Aorta (tissue), 5 donors: ENCODE measurements at places on chromosomes 13 and 19. TPM values are rescaled to one million over a fixed set of nuclear protein-coding genes. Genes with fewer than 3 reads are reported as not detected.
A peak's percentile ranks its signal among the peaks of the same experiment; 100 is the strongest.

GRCh38 chr19:56837492-56838023, 3.0 kb downstream of the PEG3 start:
- peak; percentile 88 for DNase-seq

GRCh38 chr13:106381091-106381490, 154.4 kb downstream of the EFNB2 start:
- DNase-seq = no peak

- DNase-seq = no peak
These were observed 2.8 kb downstream of the ERFL start for GRCh38 chr19:41925208-41926003.

Gene ADAMTSL5
- total RNA-seq = 18.2 TPM

Gene CEACAM3
- 0.99 TPM for total RNA-seq

GRCh38 chr19:7852851-7853769, 21.1 kb downstream of the PRR36 start:
- DNase-seq = no peak

GRCh38 chr13:37163641-37164265, 58.3 kb upstream of the CSNK1A1L start:
- no peak for DNase-seq

DNA sequence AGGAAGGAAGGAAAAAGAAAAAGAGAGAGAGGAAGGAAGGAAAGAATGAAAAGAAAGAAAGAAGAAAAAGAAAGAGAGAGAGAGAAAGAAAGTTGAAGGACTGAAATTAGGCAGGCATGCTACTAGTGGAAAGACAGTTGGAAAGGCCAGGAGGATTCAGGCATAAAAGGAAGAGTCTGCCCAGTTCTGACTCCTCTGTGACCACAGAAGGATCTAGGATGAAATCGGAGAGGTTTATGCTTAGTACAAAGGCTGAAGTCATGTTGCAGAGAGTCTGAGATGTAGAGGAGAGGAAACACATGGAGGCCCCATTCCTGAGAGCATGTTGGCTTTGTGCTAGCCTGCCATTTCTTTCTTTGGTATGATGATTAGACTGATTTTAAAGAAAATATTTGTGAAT, 246.5 kb upstream of the ARGLU1 start:
- no peak for DNase-seq

- DNase-seq = no peak
These were observed 6.1 kb downstream of the AP2A1 start for GRCh38 chr19:49772850-49773432.

Gene COL5A3
- total RNA-seq = 13.3 TPM

- no peak for DNase-seq
These were observed 242.7 kb downstream of the DCLK1 start for GRCh38 chr13:35888457-35888883.

GRCh38 chr19:18390065-18390907, 4.3 kb downstream of the GDF15 start:
- no peak for DNase-seq

DNA sequence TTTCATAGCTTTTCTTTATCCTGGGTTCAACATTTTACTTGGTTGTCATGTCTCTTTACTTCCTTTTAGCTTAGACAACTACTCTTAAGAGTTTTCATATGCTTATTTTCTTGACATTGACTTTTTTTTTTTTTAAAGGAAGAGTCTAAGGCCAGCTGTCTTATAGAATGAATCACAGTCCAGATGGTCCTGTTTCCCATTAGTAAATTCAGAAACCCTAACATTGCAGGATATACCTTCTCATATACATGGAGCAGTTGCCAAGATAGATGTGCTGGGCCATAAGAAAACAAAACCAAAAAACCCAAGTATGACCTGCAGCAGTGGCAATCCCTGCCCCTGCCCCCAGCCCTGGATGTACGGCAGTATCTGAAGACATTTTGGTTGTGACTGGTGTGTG, 72.8 kb downstream of the COG3 start:
- no peak for DNase-seq

- DNase-seq = no peak
These were observed 212.8 kb downstream of the SLITRK6 start for GRCh38 chr13:85586422-85586831.

DNA sequence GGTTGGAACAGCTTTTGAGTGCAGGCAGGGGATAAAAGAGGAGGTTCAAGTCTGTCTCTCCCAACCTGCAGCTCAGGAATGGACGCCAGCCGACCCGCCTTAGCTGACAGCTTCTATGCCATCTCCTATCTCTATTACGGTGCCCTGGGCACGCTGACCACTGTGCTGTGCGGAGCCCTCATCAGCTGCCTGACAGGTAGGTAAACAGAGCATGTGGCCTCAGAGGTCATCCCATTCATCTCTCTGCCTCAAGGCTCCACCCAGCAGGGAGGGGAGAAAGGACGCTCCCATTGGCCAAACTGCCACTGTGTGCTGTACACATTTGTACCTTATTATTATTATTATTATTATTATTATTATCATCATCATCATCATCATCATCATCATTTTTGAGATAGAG, 16.5 kb downstream of the SLC5A5 start:
- DNase-seq = no peak

GRCh38 chr13:30479154-30479882, 13.6 kb upstream of the HMGB1 start:
- no peak for DNase-seq

GRCh38 chr19:29577649-29577963, 28.5 kb upstream of the POP4 start:
- DNase-seq = no peak

DNA sequence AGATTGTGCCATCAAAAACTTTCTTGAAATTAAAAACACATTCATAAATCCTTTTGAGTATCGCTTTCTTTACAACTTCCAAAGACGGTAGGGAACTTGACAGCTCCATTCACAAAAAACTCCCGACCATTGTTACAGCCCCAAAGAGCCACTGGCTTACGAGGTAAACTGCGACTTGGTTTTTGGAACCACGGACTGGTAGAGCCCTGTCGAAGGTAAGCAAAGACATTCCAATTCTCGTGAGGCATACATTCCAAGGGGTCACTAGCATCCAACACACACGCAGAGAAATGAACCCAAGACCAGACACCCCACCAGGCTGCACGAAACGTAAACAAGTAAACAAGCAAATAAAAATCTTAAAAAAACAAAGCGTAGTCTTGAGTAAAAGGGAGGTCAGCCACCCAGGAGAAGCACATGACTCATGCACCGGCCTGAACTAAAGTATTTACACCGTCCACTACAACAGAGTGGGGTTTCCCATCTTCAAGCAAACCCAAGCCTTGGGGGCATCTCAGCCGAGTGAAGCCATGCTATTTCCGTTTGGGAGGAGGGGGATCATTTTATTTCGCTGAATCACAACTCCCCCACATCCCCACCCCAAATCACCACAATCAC, 1.4 kb downstream of the BRD4 start:
- no peak for DNase-seq

DNA sequence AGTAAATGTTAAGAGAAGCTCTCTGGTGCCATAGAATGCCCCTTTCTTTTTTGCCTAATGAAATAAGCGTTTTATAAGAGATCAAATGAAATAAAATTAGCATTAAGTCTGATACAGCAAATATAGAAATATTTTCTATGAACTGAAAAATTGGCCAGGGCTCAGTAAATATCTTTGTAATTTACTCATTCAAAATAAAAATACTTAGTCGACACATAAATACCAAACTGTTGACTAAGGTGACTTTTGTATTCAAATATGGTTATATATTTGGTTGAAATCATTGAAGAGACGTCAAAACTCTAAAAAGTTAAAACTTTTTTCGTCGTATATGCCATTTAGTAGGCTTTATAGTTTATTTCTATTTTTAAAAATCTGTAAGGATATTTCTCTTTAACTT, 25.6 kb downstream of the IPO5 start:
- no peak for DNase-seq

- no peak for DNase-seq
These were observed 3.8 kb upstream of the ZNF414 start for GRCh38 chr19:8517551-8518442.

- no peak for DNase-seq
These were observed 1532.3 kb downstream of the PCDH9 start for GRCh38 chr13:65697843-65698242.

- DNase-seq = no peak
These were observed 9.7 kb upstream of the LENG8 start for GRCh38 chr19:54439174-54439851.

GRCh38 chr19:10486551-10486950, 16.6 kb downstream of the KEAP1 start:
- DNase-seq = no peak

- peak; percentile 28 for DNase-seq
These were observed 46.6 kb upstream of the NFIC start for GRCh38 chr19:3319643-3320353.

GRCh38 chr19:6415591-6416190, 8.9 kb downstream of the KHSRP start:
- no peak for DNase-seq

DNA sequence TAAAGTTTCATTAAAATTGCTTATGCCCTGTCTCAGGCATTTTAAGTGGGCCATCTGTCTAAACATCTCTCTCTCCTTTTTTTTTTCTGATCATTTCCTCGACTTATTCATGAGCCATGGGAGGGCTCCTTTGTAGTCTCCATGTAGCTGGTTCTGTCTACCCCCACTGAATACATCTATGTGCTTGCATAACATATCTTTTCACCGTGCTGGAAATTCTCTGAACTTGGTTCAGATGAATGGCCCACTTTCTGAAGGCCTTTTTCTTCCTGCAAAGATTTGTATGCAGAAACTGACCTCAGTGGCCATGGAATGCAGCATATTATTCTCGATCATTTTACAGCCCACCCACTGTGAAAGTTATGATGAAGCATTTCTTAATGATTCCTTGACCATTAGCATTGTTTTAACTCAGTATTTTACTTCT, 225.3 kb downstream of the GGACT start:
- no peak for DNase-seq

GRCh38 chr13:78868991-78869390, 210.0 kb upstream of the OBI1 start:
- DNase-seq = no peak

- DNase-seq = peak; percentile 89
These were observed 48.9 kb upstream of the EPHX3 start for GRCh38 chr19:15280915-15281683.

- DNase-seq = no peak
These were observed 431.2 kb downstream of the IRS2 start for GRCh38 chr13:109355166-109355565.

DNA sequence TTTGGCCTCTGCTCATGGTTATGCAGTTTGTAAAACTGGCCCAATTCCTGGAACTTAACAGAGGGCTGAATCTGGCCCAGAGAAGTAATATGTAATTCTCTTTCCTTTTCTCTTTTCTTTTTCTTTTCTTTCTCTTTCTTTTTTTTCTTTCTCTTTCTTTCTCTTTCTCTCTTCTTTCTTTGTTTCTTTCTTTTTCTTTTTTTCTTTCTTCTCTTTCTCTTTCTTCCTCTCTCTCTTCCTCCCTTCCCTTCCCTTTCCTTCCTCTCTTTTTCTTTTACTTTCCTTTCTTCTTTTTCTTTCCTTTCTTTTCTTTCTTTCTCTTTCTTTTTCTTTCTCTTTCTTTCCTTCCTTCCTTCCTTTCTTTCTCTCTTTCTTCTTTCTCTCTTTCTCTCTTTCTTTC, 88.8 kb upstream of the SLITRK5 start:
- DNase-seq = no peak

Gene USHBP1
- total RNA-seq = 4.6 TPM

GRCh38 chr13:46031581-46032263, 20.8 kb downstream of the ZC3H13 start:
- no peak for DNase-seq

- DNase-seq = no peak
These were observed 317.7 kb upstream of the OBI1 start for GRCh38 chr13:78976696-78977095.

DNA sequence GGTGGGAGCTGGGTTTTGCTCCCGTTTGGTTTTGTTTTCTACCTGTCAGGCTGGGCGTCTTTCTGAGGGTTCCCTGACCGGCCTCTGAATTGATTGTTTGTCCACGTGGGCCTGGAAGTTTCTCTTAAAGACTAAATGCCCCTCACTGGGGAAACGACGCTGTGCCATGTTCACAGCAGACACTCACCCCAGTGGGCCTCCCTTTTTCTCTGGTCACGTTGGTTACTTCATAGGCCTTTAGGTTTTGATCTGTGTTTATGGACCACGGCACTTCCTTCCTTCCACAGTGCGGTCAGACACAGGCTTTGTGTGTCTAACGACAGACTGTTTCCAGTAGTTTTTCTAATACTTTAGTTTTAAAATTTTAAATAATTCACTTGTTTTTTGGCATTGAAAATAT, 20.1 kb upstream of the NDUFS7 start:
- no peak for DNase-seq

Gene SEMA6B
- 25.6 TPM for total RNA-seq

Gene SPINT2
- 146 TPM for total RNA-seq

DNA sequence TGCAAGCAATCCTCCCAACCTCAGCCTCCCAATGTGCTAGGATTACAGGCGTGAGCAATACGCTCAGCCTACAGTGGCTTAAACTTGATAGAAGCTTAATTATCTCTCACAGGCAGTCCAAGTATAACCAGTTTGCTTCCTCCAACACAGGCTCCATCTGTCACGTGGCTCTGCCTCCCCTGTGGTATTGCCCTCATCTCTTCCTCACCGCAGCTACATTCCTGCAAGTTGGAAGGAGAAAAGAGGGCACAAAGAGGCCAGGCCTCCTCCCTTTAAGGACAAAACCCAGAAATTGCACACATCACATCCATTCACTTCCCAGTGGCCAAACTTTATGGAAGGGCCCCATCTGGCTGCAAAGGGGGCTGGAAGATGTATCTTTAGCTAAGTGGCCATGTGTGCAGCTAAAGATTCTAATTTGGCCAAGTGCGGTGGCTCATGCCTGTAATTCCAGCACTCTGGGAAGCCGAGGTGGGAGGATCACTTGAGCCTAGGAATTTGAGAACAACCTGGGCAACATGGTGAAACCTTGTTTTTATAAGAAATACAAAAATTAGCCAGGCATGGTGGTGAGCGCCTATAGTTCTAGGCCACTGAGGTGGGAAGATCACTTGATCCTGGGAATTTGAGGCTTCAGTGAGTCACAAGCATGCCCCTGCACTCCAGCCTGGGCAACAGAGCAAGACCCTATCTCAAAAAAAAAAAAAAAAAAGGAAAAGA, 3.1 kb upstream of the SDHAF1 start:
- DNase-seq = no peak

GRCh38 chr13:102677122-102677521, 17.7 kb downstream of the METTL21C start:
- no peak for DNase-seq

DNA sequence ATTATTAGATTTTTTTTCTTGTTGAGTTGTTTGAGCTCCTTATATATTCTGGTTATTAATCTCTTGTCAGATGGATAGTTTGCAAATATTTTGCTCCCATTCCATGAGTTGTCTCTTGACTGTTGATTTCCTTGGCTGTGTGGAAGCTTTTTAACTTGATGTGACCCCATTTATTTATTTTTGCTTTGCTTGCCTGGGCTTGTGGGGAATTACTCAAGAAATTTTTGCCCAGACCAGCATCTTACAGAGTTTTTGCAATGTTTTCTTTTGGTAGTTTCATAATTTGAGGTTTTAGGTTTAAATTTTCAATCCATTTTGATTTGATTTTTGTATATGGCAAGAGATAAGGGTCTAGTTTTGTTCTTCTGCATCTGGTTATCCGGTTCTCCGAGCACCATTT, 124.7 kb downstream of the PCCA start:
- no peak for DNase-seq

GRCh38 chr19:9671655-9672054, 3.2 kb downstream of the ZNF562 start:
- DNase-seq = no peak

Gene RASGRP4
- total RNA-seq = 9.8 TPM

GRCh38 chr13:110329798-110330461, 22.8 kb downstream of the COL4A2 start:
- DNase-seq = no peak

- no peak for DNase-seq
These were observed 13.6 kb downstream of the CFD start for GRCh38 chr19:873084-873483.

Gene ZNF211
- 8.9 TPM for total RNA-seq

Gene IGLON5
- total RNA-seq = 0.24 TPM
